Left lung (tissue), 14 donors: ENCODE measurements at places on chromosomes 2 and 18. TPM values are rescaled to one million over a fixed set of nuclear protein-coding genes. Genes with fewer than 3 reads are reported as not detected.

SOCS6 gene
- total RNA-seq = 18.0 TPM

- peak overlapping the region; percentile 65 for H3K4me3 ChIP-seq
- no peaks in the 10 kb centered on the region for H3K27me3 ChIP-seq
- H3K4me1 ChIP-seq = peaks cover 8% of the 10 kb centered on the region
- H3K36me3 ChIP-seq = no peaks in the 10 kb centered on the region
Observed at GRCh38 chr2:64751286-64752260, 97.9 kb upstream of the SERTAD2 start.

DNA sequence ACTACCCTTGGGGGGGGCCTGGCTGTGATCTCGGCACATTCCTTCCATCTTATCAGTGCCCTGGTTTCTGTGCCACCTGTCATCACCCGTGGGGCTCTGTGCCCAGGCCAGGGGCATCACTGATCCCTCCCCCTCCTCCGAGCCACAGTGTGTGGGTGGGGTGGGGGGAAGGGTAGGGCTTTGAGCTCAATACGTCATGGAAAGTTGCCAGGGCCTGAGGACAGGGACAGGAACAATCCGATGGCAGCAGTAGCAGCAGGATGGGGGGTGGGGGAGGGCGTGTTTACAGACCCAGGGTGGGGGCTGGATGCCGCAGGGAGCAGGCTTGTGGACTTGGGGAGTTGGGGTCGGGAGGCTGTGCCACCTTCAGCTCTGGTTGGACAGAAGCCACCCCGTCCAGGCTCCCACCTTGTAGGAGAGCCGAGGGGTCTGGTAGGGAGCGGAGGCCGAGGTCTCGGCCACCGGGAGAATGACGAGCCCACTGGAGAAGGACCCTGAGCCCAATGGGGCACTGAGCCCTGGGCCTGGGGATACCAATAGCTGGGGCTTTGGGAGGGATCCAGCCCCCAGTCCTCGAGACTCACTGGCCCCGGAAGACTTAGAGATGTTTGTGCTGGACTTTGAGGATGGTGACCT lies 3.5 kb downstream of the SLC4A3 start:
- no peaks in the 10 kb centered on the region for H3K36me3 ChIP-seq
- no peak for DNase-seq
- H3K27me3 ChIP-seq = peaks cover 50% of the 10 kb centered on the region
- H3K4me1 ChIP-seq = peaks cover 7% of the 10 kb centered on the region
- H3K27ac ChIP-seq = no peak overlapping the region
- H3K4me3 ChIP-seq = no peak overlapping the region

- no peak overlapping the region for H3K27ac ChIP-seq
- H3K36me3 ChIP-seq = no peaks in the 10 kb centered on the region
- H3K4me1 ChIP-seq = peaks cover 14% of the 10 kb centered on the region
- H3K4me3 ChIP-seq = no peak overlapping the region
- no peaks in the 10 kb centered on the region for H3K27me3 ChIP-seq
- DNase-seq = no peak
Observed at GRCh38 chr2:239811111-239811781, 213.9 kb downstream of the NDUFA10 start.

GRCh38 chr2:233413046-233413445 lies 58.8 kb downstream of the DGKD start:
- peaks cover 48% of the 10 kb centered on the region for H3K4me1 ChIP-seq
- DNase-seq = no peak
- H3K27me3 ChIP-seq = no peaks in the 10 kb centered on the region

- no peak for DNase-seq
- no peaks in the 10 kb centered on the region for H3K36me3 ChIP-seq
- no peak overlapping the region for H3K27ac ChIP-seq
- H3K4me1 ChIP-seq = no peaks in the 10 kb centered on the region
- H3K4me3 ChIP-seq = no peak overlapping the region
- no peaks in the 10 kb centered on the region for H3K27me3 ChIP-seq
Observed at GRCh38 chr2:229749779-229750178, 35.4 kb upstream of the DNER start.

GRCh38 chr18:58015065-58015780 lies 28.8 kb upstream of the NEDD4L start:
- DNase-seq = no peak
- H3K36me3 ChIP-seq = no peaks in the 10 kb centered on the region
- no peaks in the 10 kb centered on the region for H3K4me1 ChIP-seq
- H3K27me3 ChIP-seq = no peaks in the 10 kb centered on the region
- no peak overlapping the region for H3K4me3 ChIP-seq
- no peak overlapping the region for H3K27ac ChIP-seq

DNAJC5G gene
- total RNA-seq = not detected
